ENCODE measurements at places on chromosomes 7 and 10.
A peak's percentile ranks its signal among the peaks of the same experiment; 100 is the strongest.

DNA sequence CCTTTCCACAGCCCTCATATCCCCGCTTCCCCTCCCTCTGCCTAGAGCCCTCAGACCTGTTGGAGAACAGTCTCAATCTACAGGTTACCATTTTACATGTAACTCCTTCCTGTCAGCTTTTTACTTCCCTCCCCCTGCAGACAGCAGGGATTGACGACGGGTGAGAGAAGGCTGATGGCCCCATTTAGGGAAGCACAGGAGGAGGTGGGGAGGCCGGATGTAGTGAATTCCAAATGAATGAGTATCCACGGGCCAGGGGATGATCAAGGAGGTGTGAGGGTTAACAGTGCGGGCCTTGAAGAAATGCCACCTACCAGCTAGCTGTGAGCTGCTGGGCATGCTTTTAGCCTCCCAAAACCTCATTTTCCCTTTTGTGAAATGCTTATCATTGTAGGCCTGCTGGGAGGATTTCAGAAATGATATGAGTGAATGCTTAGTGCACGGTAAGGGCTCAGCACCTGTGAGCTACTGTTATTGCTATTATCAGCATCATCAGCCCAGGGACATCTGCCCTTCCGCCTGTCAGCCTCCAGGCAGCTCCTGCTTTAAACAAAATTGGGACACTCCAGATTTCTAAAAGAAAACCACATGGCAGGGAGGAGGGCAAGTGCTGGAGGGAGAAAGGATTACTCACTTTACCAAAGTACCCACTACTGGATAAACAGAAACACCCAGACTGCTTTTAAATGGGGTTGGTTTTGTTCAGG, 6.5 kb upstream of the NANOS1 start:
- no peak for DNase-seq

DNA sequence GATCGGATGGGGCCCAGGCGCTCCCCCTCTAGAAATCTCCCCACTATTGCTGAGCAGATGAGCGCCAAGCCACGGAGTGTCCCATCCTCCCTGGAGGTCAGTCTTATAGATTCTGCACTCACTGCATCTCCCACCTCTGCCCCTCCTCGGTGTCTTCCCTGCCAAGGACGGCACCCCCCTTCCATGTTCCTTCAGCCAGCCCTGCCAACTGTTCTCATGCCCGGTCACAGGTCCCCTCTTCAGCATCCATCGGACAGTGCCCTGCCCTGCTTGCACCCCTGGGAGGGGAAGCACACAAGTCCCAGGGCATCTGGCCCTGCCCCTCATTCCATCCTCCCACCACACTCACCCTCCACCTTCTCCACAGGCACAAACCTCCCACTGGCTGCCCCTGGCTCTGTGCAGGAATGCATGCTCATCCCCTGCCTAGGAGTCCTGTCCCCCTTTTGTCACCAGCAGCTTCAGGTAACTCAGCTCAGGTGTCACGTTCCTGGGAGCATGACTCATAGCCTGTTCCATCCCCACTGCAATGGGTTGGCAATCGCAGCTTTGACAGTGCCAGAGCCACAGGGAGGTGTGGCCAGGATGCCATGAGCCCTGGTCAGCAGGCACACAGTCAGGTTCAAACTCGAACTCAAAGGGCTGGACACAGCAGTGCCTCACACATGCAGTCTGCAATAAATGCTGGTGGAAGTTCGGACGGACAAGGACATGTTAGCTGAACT, 234.7 kb upstream of the TCERG1L start:
- DNase-seq, result no peak

DNA sequence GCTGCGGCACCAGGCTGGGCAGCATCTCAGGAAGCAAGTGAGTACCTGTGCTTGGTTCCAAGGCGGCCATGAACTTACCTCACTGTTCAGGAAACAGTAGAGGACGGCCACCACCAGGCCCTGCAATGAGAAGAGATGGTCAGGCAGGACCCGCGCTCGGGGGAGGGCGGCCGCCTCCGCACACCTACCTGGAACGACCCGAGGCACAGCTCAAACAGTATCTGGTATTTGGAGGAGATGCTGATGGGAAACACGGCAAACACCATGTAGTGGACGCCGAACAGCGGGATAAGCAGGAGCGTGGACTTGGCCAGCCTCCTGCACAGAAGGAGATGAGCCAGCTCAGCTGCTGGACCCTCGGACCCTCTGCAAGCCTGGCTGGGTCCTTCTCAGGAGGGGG, 112.9 kb downstream of the VIPR2 start:
- DNase-seq, result no peak

- DNase-seq, result no peak
Observed at GRCh38 chr7:95840953-95841950, 68.9 kb downstream of the DYNC1I1 start.

DNA sequence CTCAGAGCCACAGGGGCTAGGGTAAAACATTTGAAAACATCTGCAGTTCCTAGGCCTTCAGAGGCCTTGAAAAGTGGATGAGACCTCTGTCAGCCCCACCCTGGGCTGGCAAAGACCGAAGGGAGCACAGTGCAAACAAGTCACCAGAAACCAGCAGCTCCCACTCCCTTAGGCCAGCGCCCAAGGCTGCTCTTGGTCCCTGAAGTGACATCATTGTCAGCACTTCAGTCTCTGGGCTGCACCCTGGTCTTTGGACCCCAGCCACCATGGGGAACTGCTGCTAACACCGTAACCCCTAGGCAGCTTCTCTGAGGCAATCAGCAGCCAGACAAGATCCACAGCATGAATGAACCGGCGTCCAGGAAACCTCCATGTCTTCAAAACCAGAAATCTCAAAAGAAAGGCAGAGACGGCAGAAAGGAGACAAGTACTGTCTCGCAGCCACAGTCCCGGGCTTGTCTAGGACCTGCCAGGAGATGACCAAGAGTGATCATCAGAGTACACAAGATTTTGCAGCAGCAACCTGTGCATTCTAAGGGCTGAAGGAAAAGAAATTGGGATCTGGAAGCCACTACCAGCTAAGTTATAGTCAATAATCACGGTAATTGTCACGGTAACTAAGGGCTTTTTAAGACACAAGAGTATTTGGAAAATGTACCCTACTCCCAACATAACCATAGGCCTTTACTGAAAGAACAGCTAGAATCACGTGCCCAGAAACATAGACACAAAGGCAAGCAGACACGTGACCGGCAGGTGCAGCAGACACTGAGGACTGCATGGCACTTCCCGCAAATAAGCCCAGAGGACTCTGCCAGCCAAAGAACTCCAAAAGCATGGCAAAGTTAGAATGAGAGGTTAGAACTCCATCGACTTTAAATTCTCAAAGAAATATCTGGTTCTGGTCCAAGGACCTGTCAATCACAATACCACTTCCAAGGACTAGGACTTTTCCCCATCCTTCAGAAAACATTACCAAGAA, 23.3 kb downstream of the CPXM2 start:
- no peak for DNase-seq

GRCh38 chr10:86371116-86371515, 4.5 kb upstream of the GRID1 start:
- no peak for DNase-seq

DNA sequence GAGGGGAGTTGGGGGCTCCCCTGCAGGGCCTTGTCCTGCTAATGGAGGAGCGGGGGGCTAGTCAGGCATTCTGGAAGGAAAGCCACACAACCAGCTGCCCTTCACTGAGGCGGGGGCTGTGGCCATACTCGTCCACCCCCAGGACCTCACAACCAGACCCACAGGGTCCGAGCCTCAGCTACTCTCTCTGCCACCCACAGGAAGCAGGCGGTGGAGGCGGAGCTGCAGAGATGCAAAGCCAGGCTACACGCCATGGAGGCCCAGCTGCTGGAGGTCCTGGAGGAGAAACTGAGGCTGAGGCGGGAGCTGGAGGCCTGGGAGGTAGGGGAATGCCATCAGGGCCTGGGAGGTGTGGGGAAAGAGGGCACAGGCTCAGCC, 3.1 kb downstream of the ABHD11 start:
- DNase-seq, result no peak

- no peak for DNase-seq
Observed at GRCh38 chr7:151003572-151003971, 12.8 kb downstream of the NOS3 start.

DNA sequence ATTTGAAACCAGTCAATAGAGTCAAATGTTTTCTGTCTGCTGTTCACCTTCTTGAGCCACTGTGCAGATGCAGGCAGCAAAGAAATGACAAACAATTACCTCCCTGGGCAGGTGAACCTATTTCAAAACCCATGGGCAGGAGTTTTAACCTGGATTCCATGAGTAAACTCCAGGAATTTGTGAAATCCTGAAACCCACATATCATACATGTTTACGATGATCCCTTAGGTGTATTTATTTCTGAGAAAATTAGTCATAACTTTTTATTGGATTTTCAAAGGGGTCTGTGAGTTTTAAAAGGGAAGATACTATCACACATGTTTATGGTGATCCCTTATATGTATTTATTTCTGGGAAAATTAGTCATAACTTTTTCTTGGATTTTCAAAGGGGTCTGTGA, 59.8 kb downstream of the ARL5B start:
- DNase-seq, result no peak

DNA sequence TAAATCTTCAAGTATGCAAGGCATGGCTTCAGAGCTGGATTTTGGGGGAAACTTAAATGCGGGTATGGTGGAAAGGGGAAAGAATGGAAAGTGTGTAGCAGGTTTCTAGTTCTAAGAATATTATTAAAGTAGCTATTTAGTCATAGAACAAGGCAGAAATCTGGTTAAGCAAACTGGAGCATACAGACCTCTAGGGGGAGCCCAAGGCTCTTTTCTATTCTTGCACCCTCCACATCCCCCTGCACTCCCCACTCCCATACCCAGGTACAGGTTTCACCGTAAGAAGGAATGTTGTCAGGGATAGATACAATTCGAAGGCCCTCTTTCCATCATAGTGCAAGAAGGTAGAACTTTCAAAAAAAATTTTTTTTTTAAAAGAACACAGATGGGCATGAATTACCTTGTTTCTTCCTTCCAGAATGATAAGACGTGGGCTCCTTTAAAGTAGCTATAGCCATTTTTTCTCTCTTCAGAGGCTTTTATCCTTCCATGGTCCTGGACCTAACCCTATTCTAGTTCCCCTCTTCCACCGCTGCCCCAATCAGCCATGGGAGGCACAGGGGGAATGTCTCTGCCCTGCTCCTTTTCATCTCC, 41.5 kb upstream of the SMIM30 start:
- peak; percentile 2 for DNase-seq

- no peak for DNase-seq
Observed at GRCh38 chr7:21355406-21355874, 72.4 kb upstream of the SP4 start.

GRCh38 chr10:129494740-129495139, 27.7 kb downstream of the MGMT start:
- no peak for DNase-seq

DNA sequence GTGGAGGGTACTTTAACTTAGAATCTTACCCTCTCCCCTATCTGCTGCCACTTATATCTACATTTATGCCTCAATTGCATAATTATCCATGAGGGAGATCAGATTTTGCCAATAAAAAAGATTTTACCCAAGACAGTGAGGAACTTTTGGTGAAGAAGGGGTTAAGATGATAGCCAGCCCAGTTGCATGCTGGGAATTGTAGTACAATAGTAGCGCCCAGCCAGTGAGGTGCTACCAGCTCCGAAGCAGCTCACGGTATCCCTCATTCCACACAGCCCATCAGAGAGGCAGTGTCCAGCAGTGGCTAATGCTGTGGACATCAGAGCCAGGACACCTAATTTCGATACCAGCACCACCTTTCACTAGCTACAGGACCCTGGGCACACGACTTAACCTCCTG, 5.9 kb upstream of the LGI1 start:
- DNase-seq, result no peak

DNA sequence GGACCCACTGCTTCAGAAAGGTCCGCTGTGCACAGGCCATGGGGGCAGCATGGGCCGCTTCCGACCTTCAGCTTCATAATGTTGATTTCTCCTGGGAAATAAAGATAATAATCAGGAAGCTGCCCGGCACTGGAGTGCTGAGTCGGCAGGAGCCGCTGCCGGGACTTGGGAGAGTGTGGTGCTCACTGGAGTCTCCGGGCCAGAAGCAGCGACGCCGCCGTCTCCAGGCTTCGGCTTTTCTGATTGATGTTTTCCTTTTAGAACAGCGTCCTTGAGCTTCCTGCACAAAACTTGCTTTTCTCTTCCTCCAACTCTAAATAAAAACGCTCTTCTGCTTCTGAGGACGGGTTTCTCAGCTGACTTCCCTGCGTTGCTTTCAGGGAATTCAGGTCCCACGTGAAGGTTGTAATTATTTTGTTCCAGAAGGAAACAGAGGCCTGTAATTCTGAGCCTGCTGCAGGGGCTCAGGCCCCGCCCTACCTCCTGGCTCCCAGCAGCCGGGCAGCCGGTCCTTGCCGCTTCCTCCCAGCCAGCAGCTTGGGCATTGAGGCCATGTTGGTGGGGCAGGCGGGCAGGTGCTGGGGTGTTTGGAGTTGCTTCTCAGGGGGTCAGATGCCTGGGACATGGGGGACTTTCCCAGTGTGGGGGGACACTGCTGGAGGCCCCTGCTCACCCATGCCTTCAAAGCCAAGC, 14.7 kb downstream of the PWWP2B start:
- no peak for DNase-seq

DNA sequence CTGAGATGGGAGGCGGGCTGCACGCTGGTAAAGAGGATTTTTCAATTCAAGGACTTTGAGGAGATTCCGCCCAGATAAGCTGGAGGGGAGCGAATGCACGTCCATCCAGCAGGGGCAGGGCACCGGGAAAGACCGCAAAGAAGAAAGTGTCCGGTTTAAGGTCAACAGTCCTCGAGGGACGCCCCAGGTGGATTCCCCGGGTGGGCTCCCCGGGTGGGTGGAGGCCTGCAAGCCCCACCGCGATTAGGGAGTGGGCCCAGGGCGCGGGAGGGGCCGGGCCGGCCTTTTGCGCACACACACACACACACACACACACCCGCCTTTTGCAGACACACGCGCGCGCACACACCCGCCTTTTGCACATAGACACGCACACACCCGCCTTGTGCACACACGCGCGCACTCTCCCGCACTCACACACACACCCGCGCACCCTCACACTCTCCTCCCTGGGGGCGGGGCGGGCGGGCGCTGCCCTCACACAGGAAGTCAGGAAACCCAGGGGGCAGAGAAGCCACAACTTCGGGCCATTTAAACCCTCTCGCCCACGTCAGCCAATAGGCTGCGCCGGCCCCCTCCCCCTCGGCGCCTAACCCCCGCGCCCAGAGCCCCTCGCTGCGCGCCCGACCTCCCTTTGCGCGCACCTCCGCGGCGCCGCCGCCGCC, 615 bp downstream of the ARHGAP12 start:
- no peak for DNase-seq

- peak; percentile 90 for DNase-seq
Observed at GRCh38 chr7:36747280-36748016, 23.2 kb upstream of the AOAH start.

DNA sequence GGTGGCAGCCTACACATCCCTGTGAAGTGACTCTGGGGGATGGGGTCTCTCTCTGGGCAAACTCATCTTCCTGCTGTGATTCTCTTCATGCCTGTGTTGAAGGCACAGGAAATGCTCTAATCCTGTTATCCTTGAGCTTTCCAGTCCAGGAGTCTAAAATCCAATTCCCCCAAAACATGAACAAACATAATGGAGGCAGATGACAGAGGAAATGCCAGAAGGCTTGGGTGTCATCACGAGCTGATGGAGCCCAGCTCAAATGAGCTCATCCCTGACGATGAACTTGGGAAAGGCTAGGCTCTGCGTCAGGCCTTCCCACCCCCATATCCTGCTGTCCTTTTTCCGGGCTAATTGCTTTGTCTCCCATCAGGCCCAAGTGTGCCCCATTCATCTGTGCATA, 165.9 kb upstream of the PODXL start:
- DNase-seq, result no peak
